ENCODE measurements at places on chromosomes 11 and 22.
A peak's percentile ranks its signal among the peaks of the same experiment; 100 is the strongest.

- no peak for DNase-seq
Observed at GRCh38 chr22:41217553-41218157, 12.5 kb downstream of the L3MBTL2 start.

DNA sequence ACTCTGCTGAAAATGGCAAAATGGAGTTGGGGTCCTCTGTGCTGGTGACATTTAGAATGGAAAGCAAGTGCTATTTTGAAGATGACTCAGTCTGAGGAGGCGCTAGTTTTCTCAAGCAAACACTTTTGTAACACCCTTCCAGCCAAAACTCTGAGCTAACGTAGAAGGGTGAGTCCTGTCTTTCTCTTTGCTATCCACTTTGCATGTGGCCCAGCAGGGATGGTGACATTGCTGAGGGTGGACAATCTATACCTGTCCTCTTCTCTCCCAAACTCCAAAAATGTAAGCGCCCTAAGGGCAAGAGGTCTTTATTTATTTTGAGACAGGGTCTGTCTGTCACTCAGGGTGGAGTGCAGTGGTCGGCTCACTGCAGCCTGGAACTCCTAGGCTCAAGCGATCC, 3.6 kb upstream of the KAT5 start:
- no peak for DNase-seq

DNA sequence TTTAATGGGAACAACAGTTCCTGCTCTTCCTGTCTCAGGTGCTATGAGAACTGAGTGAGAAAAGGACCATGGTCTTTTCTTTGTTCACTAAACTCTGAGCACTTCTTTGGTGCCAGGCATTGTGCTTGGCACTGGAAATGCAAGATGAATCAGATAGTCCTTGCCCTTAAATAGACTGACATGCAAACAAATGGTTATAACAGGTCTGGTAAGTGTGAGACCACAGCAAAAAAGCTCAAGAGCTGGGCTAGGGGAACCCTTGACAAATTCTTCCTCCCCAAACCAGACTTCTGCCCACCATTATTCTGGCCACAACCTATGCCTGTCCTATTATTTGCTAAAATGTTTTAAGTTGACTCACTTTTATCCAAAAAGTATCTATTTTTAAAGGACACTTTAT, 5.1 kb downstream of the SLC43A3 start:
- DNase-seq, result no peak

GRCh38 chr11:38971141-38971540, 2373.1 kb upstream of the RAG2 start:
- no peak for DNase-seq

GRCh38 chr11:614021-614622, 1.6 kb downstream of the IRF7 start:
- DNase-seq, result no peak

DNA sequence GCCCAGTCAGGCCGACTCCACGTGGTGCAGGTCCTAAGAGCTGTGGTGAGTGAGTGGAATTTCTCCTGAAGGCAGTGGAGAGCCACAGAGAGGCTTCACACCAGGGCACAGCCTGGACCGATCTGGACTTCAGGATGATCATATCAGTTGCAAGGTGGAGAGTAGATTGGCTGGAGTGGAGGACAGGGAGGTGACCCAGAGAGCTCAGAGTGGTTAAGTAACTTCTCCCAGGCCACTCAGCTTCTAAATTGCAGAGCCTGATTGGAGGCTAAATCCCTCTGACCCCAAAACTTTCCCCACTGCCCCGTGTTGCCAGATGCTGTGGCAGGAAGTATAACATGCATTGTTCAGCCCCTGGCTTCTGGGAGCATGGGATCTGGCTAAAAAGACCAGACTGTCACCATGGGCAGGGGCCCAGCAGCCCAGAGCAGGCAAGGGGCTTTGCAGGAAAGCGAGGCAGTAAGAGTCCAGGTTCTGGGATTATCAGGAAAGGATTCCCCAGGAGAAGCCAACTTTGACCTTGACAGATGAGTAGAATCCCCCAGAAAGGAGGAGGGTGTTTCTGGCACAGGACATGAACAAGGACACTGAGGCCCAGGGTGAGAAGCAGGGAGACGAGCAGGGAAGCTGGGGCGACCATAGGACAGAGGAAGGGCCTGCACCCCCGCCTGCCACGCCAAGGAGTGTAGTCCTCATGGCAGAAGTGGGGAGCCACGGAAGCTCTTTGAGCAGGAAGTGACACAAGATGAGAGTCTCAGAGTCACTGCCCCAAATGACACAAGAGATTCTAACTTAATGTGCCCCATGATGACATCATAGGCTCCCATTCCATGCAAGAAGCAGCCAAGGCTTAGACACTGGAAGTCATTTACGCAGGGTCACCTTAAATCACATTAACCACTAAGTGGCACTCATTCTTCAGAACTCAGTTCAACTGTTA, 4.8 kb downstream of the SLC35C1 start:
- DNase-seq, result no peak

GRCh38 chr22:32801537-32802236, at the start of gene TIMP3:
Gene TIMP3 (plus strand): TSS chr22:32801705. CDS start chr22:32802002, 297 bp downstream.
- no peak for DNase-seq

GRCh38 chr11:130609121-130610035, 160.9 kb downstream of the ADAMTS15 start:
- DNase-seq, result no peak

DNA sequence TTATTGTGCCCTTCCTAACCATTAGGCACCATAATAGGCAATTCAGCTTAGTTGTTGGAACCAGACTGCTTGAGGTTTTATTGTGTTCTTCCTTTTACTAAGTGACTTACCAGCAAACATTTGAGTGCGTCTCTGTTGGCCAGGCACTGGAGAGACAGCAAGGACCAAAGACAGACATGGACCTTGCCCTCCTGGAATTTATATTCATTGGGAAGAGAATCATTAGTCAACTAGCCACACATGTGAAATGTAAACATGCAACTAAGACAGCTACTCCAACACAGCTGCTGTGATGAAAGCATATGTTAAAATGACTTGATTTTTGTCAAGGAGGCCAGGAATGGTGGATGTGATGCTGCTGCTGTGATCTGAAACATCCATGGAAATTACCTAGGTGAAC, 106.4 kb downstream of the TRAF6 start:
- no peak for DNase-seq

DNA sequence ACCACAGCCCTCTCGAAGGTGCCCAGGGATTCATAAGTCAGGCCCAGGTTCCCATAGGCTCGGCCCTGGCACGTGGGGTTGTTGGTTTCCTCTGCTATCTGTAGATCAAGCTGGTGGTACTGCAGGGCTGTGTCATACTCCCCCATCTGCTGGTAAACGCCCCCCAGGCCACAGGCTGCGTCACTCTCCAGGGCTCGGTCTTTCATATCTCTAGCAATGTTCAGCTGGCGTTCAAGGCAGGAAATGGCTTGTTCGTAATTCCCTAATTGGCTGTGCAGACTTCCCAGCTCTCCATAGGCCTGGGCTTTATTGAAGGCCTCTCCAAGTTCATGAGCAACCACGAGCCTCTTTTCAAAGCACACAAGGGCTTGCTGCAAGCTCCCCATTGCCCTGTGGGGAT, 186.4 kb upstream of the PITPNB start:
- DNase-seq, result no peak

DNA sequence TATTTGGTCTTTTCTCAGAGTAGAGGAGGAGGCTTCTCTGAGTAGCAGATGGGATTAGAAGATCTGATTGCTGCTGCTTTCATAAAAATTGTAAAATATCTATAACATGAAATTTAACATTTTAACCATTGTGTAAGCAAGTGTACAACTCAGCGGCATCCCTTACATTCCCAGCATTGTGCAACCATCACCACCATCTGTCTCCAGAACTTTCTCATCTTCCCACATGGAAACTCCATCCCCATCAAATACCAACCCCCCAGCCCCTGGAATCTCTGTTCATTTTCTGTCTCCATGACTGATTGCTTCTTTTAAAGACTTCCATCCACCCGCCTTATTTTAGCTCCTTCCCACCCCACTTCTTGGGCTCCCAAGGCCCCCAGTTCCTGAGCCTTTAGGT, 32.3 kb downstream of the MRGPRD start:
- no peak for DNase-seq

- no peak for DNase-seq
Observed at GRCh38 chr22:42907404-42908373, 50.6 kb upstream of the ARFGAP3 start.

DNA sequence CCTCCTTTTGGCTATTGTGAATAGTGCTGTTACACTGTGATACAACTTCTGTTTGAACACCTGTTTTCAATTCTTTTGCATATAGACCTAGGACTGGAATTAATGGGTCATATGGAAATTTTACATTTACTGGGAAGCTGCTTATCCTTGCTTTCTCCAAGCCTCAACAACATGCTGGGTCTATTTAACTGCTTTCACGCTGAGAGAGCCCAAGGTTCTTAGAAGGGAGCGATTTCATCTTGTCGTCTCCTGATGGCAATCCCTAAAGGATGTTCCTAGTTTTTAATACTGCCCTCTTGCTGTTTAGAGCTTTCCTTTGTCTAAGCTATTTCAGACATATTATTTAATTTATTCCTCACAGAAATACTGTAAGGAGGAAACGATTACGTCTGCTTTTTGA, 15.5 kb downstream of the IRAG1 start:
- DNase-seq, result no peak

GRCh38 chr11:130166457-130166784, 6.8 kb downstream of the ST14 start:
- peak; percentile 23 for DNase-seq

GRCh38 chr11:23473782-23474181, 613.5 kb upstream of the CCDC179 start:
- DNase-seq, result no peak

GRCh38 chr11:132535830-132536229, 996.5 kb downstream of the OPCML start:
- no peak for DNase-seq

- no peak for DNase-seq
Observed at GRCh38 chr11:5124891-5125620, 13.1 kb downstream of the OR52A5 start.

DNA sequence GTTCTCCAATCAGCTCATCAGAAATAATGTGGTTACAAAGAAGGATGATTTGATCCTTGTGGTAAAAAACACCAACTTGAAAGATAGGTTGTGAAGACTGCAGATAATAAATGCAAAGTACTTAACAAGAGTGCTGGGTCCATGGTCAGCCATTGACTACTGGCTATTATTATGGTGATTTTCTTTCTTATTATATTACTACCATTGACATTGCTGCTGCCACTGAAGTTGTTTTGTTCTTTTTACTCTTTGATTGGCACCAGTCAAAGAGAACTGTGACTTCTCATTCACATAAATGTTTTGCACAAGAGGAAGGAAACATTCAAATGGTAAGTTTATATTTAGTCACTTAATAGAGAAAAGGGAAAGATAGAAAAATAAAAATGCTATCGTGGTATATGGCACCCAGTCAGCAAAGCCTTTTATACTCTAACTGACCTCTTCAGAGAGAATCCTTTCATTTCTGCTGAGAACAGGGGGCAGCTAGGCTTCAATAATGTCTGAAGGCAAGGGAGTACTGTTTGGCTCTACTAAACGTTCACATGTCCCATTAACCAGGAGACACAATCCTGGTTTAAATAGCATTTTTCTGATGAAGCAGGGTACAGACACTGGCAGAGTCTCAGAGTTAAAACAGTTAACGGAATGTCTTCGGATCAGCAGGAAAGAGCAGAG, 64.8 kb downstream of the LRRC4C start:
- DNase-seq, result no peak

GRCh38 chr22:24986816-24987215, 34.3 kb downstream of the KIAA1671 start:
- no peak for DNase-seq

DNA sequence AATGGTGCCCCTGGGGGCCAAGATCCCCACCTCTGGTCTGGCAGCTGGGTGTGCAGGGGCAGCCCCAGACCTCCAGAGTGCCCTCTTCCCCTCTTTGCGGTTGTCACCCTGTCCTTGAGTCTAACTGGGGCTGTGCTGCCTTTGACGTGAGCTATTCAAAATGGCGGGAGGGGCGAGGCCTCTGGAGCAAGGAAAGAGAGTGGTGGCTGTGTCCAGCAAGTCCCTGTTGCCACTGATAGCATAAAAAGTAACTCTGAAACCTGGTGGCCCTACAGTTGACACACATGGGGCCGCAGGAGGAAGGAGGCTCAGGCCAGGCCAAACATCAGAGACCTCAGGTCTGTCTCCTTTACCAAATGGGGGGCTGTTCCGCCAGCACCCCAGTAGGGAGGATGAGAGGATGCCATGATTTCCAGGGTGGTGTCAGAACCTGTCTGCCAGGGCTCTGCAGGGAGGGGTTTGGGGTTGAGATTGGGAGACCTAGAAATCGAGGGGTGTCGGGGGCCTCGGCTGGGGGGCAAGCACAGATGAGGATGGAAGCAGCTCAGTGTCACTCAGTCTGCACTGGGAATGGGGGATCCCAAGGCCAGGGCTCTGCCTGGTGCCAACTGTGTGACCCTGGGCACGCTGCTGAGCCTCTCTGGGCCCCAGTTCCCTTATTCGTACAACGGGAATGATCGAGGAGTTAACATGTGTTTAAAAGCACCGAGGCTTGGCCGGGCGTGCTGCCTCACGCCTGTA, 49.2 kb upstream of the KCNQ1OT1 start:
- no peak for DNase-seq

GRCh38 chr11:14567064-14567651, 47.0 kb upstream of the PSMA1 start:
- DNase-seq, result no peak

DNA sequence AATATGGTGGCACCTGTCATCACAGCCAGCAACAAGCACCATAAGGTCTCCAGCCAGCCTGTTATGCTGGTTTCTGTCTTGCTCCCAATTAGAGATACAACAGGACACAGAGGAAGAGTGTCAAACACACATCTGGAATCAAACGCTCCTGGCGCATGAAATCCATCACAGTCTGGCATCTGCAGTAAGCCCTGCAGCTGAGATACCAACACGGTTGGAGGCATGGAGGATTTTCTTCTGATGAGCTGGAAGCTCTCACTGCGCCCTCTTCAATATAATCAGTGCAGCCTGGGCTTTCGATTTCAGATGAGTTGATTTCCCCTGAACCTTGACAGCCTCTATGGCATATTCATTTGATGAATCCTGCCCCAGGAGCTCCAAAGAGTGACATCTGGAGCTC, 27.8 kb upstream of the CARS1 start:
- DNase-seq, result no peak
